ENCODE measurements at places on chromosomes 12 and 14.

GRCh38 chr14:77424862-77425261 lies 1.5 kb upstream of the NOXRED1 start:
- DNase-seq: no peak

DNA sequence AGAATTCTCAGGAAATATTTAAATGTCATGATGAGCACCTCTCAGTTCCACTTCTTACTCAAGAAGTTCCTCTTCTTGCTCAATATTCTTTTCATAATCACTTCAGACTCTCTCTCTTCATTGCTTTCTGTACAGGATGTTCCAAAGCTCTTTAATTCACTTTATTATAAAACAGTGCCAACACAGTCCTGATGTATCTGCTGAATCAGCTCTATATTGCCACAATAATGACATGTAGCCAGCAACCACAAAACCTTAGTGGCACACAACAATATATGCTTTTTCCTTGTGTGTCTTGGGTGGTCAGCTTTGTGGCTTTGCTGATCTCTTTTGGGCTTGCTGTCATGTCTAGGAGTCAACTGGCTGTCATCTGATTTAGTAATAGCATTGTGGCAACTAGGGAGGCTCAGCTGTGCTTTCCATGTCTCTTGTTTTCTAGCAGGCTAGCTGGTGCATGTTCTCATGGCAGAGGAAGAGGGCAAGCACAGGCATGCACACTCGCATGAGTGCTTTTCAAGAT lies 52.8 kb upstream of the SLC2A13 start:
- no peak for DNase-seq

DNA sequence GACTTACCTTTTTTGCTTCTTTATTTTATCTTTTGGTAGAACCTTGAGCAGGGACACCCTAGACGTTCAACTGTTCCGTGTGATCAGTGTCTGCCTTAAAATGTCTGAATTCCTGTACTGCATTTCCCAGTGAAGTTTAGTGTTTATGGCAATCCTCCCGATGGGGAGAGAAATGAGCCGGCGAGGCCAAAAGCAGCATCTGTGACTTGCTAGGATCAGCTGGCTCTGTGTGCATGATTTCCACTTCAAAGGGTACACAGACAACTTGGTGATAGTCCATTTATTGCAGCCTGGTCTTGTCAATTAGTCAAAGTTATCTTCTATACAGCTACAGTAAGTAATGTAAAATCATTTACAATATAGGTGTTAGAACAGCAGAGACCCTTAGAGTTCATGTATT lies 768.5 kb downstream of the DIO2 start:
- DNase-seq: no peak

DNA sequence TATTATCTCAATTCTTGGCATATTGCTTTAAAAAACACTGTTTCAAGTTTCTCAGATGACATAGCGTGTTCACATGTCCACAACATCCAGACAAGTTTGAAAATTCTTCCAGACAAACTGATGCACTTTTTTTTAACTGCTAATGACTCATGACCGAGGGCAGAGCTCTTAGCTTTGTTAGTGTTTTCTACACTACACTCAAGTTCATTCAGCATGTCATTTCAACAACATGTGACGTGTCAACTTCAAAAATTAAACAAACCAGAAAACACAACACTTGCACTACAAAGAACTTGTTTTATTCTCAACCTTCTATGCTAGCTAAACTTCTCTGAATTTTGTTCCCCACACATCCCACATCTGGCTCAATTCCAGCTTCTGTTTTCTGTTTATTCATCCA lies 1186.3 kb upstream of the FLRT2 start:
- DNase-seq: no peak

DNA sequence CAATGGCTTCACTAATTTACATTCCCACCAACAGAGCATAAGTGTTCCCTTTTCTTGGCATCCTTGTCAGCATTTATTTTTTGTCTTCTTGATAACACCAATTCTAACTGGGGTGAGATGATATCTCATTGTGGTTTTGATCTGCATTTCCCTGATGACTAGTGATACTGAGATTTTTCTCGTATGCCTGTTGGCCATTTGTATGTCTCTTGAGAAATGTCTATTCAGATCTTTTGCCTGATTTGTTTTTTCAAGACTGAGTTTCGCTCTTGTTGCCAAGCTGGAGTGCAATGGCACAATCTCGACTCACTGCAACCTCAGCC lies 4.7 kb upstream of the PLD4 start:
- no peak for DNase-seq

- no peak for DNase-seq
Observed at GRCh38 chr12:62618319-62618718, 151.7 kb downstream of the MON2 start.

GRCh38 chr12:93682846-93683261 lies 5.7 kb downstream of the CRADD start:
- DNase-seq: no peak

- peak; percentile 69 for DNase-seq
Observed at GRCh38 chr12:123761841-123762714, at the start of gene DNAH10. Gene DNAH10 (plus strand): TSS chr12:123762301. CDS start chr12:123762337, 36 bp downstream.

DNA sequence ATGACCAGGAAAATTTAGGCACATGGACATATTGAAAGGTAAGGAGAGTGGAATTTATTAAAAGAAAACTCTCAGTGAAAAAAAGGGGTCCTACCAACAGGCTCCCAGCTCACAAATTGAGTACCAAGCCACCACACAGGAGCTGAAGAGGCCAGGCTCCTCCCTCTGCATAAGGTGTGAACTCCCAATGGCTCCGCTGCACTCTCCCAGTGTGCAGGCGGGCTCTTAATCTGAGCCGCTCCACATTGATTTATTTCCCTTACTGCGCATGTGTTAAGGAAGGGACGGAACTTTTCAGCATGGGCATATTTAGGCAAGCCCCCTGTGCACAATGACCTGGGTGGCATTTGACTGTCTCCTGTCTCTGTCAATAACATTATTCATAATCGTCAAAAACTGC lies 68.6 kb upstream of the PLEKHG7 start:
- DNase-seq: no peak

DNA sequence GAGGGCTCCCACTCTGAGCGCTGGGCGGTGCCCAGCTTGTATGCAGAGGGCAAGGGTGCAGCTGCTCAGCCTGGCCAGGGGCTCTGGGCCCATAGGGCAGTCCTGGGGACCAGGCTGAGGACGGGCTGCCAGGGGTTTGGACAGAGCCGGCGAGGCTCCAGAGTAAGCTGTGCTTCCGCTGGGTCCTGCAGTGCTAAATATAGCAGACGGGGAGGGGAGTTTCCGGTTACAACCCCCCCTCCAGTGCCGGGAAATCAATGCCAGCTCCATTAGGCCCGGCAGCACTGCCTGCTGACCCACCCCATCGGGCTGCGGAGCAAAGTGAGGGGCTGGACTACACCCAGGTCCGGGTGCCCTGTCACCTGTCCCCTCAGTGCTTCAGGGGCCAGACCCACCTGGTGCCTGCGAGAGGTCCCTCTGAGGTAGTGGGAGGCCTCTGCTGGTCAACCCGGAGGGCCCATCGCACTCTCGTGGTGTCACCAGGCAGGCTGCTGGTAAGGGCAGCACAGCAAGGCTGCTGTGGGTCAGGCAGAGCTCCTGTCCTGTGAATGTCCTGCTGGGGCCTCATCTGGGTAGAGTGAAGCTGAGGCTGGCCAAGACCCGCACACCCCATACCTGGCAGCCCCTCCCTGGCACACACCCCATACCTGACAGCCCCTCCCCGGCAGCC lies 2.6 kb upstream of the JAG2 start:
- DNase-seq: no peak

- DNase-seq: no peak
Observed at GRCh38 chr12:77720258-77720657, 110.4 kb upstream of the NAV3 start.

DNA sequence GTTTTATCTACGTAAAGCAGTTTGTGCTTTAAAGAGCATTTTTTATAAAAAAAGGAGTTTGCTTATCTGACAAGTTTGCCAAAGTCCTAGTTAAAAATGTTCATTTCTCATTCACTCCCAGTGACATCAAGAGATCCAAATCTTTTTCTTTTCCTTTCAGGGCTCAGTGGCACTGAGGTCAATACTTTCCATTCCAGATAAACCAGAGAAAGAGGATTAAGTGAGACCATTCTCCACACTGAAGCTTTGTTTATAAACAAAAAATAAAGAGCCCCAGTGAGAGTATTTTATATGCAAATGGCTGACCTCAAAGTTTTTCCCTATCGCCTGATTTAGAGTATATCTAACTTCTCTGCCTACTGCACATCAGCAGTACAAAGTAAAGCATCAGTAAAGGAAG lies 199.8 kb downstream of the ALG10B start:
- DNase-seq: no peak

- no peak for DNase-seq
Observed at GRCh38 chr14:65728604-65729003, 316.1 kb downstream of the FUT8 start.

GRCh38 chr12:43060742-43061141 lies 471.2 kb upstream of the PRICKLE1 start:
- no peak for DNase-seq

DNA sequence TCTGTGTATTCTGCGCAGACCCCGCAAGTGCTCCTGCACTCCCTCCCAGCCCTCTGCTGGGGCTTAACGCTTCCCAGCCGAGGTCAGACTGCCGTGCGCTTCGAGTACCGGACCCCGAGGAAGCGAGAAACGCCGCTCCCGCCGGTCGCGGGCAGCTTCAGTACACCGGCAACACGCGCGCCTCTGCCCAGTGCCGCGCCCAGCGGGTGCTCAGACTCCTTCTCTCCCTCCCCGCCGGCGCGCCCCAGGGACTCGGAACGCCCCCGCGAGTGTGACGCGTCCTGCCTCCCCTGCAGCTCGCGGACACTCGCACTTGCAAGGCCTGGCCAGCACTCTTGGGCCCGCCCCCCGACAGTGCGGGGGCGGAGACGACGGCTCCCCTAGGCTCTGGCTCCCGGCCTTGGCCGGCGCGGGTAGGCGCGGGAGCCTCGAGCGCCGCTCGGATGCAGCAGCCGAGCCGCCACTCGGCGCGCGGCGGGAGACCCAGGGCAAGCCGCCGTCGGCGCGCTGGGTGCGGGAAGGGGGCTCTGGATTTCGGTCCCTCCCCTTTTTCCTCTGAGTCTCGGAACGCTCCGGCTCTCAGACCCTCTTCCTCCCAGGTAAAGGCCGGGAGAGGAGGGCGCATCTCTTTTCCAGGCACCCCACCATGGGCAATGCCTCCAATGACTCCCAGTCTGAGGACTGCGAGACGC lies at the start of gene PTGER2:
Gene PTGER2 (plus strand): TSS at position 410 of the 692 bp plus-strand sequence. CDS start 237 bp downstream, at position 647.
- peak; percentile 94 for DNase-seq

GRCh38 chr14:105748204-105748578 lies 221.8 kb downstream of the TMEM121 start:
- peak; percentile 26 for DNase-seq

All from activated CD8-positive, alpha-beta T cell treated with anti-CD3 and anti-CD28 coated beads for 36 hours (primary cell).